ENCODE measurements at places on chromosomes 12 and 14.

- no peak for DNase-seq
These were observed 422.2 kb downstream of the NOVA1 start for GRCh38 chr14:26175658-26176057.

GRCh38 chr14:94673781-94674231, 61.6 kb downstream of the SERPINA3 start:
- DNase-seq = peak; percentile 38

DNA sequence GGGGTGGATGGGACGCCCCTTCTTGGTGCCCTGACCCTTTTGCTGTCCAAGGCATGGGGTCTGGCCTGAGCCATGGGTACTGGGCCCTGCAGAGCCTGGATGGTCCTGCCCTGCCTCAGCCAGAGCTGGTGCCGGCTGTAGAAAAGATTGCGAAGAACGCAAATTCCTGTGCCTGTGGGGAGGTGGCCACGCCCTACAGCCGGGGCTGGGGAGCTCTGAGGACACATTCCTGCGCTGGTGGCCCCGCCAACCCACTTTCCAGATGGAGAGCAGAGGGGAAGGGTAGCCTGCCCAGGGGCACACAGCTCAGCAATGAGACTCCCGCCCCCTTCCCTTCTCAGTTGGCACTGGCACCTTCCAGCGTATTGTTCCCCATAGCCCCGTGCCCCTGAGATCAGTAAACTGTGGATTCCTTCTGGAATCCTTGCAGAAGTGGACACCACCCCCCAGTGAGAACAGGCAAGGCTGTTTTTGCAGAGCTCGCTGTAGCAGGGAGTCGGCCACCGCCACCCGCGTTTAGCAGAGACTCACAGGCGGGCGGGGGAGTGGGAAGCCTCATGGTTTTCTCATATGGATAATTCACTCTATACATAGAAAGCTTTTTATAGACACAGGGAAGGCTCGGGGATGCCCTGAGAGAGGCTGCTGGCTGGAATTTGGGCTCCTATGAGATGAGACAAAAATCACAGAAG, 8.6 kb downstream of the INF2 start:
- DNase-seq = no peak

GRCh38 chr14:91585856-91586255, 75.7 kb upstream of the PPP4R3A start:
- no peak for DNase-seq

DNA sequence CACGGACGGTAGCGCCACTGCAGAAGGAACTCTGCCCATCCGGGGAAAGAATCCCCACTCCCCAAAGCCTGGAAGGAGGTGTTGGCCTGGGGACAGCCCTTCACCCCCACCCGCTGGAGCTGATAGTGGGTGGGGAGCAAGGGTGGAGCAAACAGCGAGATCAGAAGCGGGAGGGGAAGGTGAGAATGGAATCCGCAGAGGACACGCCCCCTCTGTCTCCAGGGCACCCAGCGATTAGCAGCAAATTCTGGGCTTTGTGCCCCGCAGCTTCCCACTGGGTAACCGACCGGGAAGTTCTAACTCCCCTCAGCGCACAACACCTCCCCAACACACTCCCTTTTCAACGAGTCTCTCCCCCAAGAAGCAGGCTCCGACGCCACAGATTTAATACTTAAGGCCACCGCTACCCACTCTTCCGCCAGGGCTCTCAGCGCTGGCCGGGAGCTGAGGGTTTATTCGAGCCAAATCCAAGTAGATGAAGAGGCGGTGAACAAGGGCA, 1.4 kb downstream of the SLC25A29 start:
- peak; percentile 63 for DNase-seq

DNA sequence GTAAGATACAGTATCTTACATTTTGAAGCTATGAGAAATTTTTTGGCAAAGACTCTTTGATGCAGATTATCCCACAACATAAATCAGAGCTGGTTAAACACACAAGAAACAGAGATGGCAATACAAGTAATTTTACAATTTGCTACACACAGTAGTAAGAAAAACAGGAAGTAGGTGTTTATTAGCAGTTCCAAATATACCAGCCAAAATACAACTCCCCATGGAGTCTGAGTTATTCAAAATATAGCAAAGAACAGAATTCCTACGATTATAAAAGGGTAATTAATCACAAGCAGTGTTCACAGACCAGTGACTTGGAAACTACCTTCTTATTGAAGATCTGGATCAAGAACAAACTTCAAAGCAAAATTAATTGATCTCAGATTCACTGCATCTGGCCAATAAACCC, 83.9 kb downstream of the BMP4 start:
- DNase-seq = no peak

GRCh38 chr12:103677341-103677740, 90.3 kb downstream of the STAB2 start:
- DNase-seq = no peak

- peak; percentile 9 for DNase-seq
These were observed 113.8 kb downstream of the BCL11B start for GRCh38 chr14:99158150-99158549.

- DNase-seq = no peak
These were observed 76.6 kb downstream of the SSPN start for GRCh38 chr12:26271889-26272492.

Measured in activated CD8-positive, alpha-beta memory T cell treated with anti-CD3 and anti-CD28 coated beads for 24 hours (primary cell).